Left ventricle myocardium inferior (tissue), 1 donor: ENCODE measurements at places on chromosomes 11 and 22.

DNA sequence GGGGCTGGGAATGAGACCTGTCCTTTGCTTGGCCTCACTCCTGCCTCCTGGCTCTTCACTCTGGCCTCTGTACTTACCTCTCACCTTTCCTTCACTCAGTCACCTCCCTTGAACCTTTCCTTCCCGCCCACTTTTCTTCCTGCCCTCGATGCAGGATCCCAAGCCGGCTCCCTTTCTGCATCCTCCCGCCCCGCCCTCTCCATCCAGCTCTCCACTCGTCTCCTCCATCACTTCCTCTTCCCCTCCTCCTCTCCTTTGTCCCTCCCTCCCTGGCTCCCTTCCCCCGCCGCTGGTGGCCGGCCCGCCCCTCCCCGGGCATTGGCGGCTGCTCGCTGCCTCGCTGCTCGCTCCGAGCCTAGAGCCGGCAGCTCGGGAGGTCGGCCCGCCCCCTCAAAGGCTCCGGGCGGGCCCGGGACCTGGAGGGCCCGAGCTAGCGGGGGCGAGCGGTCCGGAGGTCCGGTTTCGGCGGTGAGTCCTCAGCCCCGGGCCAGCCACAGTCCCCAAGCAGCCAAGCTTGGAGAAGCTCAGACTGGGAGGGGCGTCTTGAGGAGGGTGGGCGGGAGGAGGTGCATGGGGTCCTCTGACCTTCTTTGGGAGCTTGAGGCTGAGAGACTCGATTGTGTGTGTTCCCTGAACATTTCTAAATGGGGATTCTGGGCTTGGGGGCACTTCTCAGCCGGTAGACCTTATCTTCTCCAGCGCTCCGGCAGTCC, 13.8 kb downstream of the PHLDB1 start:
- DNase-seq = peak; percentile 90

DNA sequence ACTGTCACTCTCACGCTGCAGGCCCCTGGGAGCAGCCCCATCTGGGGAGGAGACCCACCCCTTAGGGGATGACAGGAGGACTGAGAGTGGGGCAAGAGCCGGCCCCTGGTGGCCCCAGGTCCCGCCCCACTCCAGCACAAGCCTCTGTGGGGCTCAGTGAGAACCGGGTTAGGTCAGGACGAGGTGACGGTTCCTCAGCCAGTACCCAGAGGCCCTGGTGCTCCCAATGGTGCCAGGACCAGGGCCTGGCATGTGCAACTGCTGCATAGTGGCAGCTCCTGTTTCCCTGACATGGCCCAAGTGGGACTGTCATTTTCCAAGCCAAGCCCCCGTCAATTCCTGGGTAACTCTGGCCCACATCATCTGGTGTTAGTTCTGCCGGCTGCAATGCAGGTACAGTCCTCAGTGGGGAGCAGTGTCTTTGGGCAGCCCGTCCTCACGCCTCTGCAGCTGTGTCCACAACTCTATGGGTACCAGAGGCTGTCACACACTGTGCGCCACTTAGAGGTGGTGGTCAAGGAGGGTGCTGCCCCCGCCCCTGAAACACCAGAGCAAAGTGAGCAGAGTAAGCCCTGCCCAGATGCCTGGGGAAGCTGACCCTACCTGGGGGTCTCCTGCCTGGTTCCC, 15.9 kb downstream of the CHID1 start:
- DNase-seq = no peak

DNA sequence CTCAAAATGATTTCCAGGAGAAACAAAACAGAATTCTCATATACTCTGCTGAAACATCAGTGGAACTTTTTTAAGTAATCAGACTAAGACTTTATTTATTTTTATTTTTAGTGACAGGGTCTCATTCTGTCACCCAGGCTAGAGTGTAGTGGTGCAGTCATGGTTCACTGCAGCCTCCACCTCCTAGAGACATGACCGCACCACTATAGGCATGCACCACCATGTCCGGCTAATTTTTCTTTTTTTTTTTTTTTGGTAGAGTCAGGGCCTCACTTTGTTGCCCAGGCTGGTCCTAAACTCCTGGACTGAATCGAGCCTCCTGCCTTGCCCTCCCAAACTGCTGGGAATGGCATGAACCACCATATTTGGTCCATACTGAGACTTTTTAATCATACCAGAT, 42.9 kb downstream of the PRDM10 start:
- DNase-seq = no peak

- DNase-seq = no peak
Observed at GRCh38 chr22:49157529-49158339, 669.9 kb downstream of the BRD1 start.

- DNase-seq = no peak
Observed at GRCh38 chr11:118406599-118407166, 5.3 kb downstream of the ATP5MG start.

DNA sequence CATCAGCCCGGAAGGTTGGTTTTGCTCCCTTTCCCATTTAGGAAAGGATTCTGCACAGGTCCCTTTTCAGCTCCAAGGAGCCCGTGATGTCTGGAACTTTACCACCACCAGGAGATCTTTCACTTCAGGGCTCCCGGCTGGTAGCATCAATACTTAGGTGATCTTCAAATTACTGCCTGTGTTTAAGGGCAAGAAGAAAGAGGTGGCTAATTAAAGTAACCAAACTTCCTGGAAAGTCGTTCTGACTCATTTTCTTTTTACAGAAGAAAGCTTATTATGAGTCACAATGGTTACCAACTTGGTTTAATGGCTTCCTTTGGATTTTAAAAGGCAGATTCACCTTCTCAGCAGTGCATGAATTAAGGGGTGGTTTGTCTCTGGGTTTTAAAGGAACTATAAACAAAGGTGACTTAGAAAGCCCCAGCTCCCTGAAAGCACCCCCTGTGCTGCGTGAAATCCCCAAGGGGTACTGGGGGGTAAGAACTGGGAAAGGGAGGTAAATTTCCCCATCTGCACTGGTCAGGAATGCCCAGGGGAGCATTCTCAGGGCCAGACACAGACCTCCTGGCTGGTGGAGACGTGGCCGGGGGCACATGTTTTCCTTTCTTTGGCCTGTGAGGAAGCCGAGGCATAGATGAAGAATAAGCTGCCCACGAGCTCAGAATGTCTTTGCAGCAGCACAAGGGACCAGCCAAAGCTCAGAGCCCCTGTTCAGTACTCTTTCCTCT, 8.8 kb downstream of the POU2F3 start:
- DNase-seq = no peak

GRCh38 chr11:96045622-96046456, 121.9 kb upstream of the MTMR2 start:
- peak; percentile 21 for DNase-seq

DNA sequence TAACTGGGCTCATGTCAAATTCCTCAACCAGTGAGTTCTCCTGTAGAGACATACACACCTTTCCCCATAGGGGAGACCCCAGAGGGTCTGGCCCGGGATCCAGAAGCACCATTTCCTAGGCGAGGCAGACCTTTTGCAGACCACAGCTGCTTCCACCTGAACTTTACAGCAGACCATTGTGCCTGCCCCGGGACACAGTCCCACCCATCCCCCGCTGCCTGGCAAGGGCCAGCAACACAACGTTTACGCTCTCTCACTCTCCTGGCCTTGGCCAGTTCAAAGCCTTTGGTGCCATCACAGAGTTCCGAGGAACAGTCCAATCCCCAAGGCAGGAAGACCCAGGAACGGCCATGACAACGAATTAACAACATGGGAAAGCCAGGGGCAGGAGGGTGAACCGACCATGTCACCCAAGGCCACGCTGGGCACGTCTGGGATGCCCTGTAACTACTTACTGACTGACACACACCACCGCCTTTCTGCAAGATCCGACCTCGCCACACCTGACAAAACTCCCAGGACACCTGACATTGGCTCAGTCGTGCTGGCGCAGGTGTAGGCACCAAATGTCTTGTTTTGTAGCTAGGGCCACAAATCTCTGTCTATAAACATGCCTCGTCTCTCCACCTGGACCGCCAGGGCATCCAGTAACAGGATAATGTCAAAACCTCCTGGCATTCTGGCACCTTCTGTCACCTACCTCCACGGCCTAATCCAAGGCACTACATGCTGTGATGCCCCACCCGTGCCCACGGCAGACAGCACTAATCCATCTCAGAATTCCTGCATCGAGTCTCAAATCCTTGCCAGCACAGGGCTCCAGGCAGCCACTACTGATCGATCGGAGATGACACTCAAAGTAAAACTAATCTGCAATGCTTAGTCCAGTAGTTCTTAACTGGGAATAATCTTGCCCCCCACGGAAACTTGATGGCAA, 51.3 kb downstream of the MYH9 start:
- no peak for DNase-seq

DNA sequence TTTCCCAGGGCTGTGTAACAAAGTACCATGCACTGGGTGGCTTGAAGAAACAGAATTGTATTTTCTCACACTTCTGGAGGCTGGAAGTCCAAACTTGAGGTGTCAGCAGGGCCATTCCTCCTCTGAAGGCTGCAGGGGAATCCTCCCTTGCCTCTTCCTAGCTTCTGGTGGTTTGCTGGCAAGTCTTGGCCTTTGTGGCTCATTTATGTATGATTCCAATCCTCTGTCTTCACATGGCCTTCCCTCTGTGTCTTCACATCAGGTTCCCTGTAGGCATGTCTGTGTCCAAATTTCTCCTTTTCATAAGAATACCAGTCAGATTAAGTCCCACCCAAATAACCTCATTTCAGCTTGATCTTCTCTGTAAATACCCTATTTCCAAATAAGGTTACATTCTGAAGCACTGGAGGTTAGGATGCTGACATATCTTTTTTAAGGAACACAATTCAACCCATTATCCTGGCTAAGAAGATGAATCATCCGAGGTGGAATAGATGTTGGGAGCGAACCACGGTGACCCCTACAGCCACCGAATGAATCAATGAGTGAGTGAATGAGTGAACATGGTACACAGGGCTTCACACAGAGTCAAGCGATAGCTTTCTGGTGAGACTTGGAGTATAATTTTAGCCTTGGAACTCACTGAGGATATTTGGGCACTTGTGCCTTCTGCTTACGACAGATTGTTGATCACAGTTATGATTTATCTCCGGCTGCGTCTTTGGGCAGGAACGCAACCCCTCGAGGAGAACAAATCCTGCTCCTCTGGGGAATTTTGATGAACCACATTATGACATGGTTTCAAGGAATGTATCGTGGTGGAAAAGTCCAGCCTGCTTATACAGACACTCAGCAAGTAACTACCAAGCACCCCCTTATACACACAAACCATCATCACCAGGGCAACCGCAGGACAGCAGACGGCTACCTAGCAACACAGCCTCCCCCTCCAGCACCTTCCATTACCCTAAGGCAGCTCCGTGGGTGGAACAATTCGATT, 34.3 kb upstream of the MICAL2 start:
- DNase-seq = no peak

GRCh38 chr11:19962801-19963175, 197.5 kb downstream of the DBX1 start:
- no peak for DNase-seq

DNA sequence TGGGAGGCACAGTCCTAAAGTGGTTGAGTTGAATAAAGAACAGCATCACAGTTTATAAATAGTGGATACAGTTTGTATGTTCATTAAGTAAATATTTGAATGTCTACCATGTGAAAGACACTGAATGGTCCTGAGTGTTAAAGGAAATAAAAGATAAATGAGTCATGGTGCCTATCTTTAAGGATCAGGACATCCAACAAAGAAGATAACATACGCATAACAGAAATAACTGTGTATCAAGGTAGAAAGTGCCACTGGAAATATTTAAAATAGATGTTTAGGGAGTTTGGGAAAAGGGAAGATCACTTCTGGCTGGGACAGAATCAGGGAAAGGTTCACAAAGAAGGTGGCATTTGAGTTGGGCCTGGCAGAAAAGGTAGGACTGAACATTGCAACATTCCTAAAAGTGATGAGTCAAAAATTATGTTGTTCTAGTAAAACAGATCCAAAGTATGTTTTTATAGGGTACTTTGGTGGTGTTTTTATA, 41.5 kb downstream of the CSTPP1 start:
- DNase-seq = no peak

- DNase-seq = no peak
Observed at GRCh38 chr11:11628651-11629050, 6.8 kb upstream of the GALNT18 start.

DNA sequence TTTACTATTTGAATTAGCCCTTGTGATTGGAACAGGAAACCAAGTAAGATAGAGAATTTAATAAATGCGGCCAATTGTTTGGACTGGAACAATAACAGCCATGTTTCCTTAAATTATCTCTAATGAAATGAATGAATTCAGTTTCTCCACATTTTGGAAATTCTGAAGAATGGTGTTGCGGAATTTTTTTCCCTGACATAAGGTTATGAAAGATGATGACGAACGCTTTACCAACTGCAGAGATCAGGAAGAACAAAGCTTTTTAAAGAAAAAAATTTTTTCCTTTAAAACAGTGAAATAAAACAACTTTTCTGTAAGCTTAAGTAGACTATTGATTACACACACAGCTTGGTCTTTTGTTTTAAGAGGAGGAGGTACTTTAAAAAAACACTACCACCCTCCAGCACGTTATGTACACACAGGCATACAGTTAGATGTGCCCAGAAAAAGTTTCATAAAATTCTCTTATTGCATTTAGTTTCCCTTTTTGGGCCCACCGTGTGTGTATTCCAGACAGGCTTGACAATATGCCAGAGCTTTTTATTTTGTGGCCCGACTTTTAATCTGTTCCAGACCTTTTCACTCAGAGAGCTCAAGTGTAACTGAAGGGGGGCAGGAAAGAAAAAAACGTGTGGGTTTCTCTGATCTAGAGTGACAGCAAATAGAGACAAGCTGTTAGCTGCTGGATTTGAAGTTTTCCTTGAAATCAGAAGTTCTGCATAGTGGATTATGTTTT, 77.3 kb downstream of the YAP1 start:
- DNase-seq = no peak

DNA sequence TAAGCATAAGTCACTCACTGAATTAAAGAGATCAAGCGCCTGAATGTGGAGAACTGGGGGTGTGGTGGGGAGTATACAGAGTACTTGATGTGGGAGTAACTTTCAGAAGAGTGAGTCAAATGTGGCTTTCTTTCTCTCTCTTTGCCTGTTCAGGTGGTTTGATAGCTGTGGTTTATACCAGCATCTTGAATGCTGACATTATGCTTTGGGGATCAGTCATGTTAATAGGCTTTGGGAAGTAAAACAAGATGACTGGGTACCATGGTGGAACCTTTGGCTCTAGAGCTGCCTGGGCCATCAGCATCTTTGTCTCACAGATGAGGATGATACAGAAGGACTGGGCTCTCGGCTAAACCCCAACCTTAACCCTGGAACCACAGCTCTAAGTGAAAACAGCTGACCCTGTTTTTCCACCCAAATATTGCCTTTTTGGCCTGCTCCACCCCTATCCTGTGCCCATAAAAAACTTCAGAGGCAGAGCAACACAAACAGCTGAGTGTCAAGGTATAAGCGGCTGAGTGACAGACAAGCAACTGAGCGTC, 58.2 kb upstream of the GNAZ start:
- no peak for DNase-seq

DNA sequence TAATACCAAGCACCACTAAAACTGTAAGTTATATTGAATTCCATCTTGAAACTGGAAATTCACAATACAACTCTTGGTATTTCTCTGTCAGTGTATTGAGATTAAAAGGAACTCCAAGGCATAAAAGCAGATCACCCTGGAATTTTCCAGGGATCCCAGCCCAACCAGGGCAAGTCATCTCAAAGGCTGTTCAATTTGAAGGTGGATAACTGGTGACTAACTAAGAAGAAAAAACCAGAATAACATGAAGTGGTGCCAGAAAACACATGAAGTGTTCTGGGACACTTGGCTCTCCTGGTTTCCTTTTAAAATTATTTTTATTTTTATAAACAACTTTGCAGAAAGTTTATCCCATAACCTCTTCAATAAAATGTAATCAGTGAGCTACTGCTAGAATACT, 7.8 kb upstream of the BMAL1 start:
- DNase-seq = no peak
